ENCODE measurements at places on chromosomes 13 and 19. TPM values are rescaled to one million over a fixed set of nuclear protein-coding genes. Genes with fewer than 3 reads are reported as not detected.

The LENG9 gene
- 10.2 TPM for total RNA-seq

The FCAR gene
- not detected for total RNA-seq

The LYL1 gene
- total RNA-seq: 0.47 TPM

DNA sequence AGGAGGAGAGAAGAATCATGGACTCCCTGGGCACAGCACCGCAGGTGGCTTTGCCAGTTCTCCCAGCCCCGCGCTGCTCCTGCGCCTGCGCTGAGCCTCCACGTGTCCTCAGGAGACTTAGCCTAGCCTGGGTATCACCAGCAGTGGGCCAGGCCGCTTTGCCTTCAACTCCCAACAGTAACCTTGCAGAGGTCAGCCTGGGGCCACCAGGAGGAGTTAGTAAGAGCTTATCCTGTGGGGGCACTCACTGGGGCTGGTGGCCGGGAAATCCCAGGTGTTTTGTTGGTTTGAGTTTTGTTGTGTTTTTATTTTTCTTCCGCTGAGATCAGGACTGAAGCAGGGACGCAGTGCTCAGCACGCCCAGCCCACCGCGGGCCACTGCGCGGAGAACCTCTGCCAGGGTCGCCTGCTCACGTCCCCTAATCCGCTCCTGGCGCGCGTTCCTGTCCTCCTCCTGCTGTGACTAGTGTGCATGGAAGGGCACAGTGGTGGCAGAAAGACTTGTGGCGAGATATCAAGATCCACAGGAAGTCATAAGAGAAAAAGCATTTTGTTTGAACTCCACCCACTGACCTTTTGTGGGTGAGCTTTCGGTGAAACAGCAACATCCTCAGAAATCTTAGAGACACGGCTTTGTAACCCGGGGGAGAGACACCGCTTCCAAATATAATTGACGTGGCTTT, 207.4 kb upstream of the RFC3 start:
- peaks cover 15% of the 10 kb centered on the region for H3K4me1 ChIP-seq
- no peak for DNase-seq
- H3K4me3 ChIP-seq: peak overlapping the region; percentile 63
- H3K36me3 ChIP-seq: peaks cover 2% of the 10 kb centered on the region

Measured in chondrocyte (in vitro differentiated cells).